ENCODE measurements at places on chromosomes 7 and 10. TPM values are rescaled to one million over a fixed set of nuclear protein-coding genes. Genes with fewer than 3 reads are reported as not detected.

The GBX1 gene
- not detected for total RNA-seq

DNA sequence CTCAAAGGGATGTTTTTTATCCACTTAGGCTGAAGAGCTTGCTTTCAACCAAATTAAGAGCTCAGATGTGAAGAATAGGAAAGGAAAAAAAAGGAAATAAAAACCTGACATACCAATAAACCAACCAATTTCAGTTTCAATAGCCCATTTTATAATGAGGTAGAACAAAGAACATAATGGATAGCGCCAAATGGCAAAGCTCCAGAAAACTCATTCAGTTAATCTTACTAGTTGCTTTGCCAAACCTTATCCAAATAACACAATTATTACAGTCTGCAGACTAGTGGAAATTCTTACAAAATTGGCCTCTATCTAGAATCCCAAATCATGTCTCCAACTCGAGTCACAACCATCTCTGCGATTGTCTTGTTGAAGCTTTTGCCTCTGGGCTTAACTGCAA is 337.0 kb downstream of the CRPPA start:
- DNase-seq = peak; percentile 8

GRCh38 chr10:13517675-13518074 is 11.1 kb downstream of the BEND7 start:
- DNase-seq = no peak

DNA sequence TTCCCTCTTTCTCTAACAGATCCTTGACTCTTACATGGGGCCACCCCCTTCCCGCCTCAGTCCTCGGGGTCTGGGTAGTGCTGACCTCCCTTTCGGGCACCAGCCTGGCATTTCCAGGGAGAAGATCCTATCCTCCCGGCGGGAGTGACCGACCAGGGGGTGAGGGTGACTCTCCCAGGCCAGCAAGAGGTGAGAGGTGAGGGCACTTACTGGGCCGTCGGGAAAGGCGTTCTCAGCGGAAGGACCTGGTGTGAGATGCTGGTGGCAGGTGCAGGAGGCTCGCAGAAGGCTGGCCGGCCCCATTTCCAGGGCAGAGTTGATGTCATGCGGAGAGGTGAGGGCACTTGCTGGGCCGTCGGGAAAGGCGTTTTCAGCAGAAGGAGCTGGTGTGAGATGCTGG is 4.2 kb upstream of the FOXL3 start:
- DNase-seq = no peak
